ENCODE measurements at places on chromosomes 13 and 19.

DNA sequence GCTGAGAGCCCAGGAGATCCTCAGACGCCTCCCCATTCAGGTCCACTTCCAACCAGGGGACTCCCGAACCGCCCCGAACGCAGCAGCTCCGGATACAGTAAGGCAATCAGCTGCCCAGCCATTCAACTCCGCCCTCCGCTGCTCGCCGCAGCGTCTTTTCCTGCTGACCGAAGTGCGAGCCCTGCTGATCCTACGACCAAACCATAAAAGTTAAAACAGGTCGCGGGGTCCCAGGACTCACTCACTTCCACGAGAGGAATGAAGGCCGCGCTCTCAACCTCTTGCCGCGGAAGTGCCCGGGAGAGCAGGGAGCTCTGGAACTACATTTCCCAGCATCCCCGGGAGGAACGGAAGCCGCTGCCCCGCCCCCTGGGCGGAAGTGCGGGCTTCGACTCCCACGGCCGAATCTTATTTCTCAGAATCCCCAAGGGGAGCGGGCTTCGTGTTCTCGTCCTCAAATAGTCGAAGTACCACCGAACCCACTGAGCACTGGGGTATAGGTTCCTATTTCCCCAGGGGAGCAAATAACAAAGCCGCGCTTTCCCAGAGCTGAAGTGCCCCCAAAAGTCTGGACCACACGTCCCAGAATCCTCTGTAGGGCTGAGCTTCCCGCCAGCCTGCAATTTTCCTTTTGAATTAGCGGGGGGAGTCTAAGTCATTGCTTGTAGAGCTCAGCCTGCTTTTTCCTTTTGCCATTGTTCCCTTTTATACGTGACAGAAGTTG is at the start of gene ZNF45:
Gene ZNF45 (minus strand): TSS at position 298 of the 724 bp plus-strand sequence. CDS start 13,097 bp downstream, outside the sequence.
- DNase-seq, result peak; percentile 86

DNA sequence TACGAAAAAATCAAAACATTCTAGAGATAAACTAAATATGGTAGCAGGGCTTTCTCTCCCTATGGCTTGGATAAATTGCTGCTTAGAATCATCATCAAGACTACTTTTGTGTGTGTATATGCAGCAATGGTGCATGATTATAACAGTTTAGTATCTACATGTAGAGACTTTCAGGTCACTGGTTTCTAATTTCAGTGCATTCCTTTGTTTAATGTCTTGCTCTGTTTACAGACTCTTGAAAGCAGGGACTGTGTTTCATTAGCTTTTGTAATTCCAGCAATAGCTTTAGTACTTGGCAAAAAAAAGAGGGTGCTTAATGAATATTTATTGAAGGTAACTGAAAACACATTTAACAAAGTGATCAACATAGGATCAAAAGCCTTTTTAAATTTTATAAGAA is 420.7 kb downstream of the PCDH9 start:
- DNase-seq, result no peak

DNA sequence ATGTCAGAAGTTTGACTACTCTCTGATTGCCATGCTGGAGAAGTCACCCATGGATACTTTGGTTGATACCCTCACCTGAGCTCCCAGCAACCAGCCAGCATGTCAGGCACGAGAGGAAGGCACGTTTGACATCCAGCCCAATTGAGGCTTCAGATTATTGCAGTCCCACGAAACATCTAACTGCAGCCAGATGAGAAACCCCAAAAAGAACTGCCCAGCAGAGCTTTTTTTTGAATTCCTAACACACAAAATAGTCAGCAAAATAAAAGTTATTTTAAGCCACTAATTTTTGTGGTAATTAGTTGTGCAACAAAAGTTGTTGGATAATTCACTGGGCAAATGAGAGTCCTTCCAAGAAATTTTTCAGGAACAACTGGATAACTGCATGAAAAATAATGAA is 259.0 kb downstream of the LMO7 start:
- no peak for DNase-seq

- no peak for DNase-seq
These were observed 3.1 kb downstream of the RPS16 start for GRCh38 chr19:39432677-39433025.

- no peak for DNase-seq
These were observed 625.7 kb upstream of the PCDH9 start for GRCh38 chr13:67855741-67856238.

Data from C1 segment of cervical spinal cord (tissue), 14 donors.